ENCODE measurements at places on chromosomes 13 and 19. TPM values are rescaled to one million over a fixed set of nuclear protein-coding genes. Genes with fewer than 3 reads are reported as not detected.

DNA sequence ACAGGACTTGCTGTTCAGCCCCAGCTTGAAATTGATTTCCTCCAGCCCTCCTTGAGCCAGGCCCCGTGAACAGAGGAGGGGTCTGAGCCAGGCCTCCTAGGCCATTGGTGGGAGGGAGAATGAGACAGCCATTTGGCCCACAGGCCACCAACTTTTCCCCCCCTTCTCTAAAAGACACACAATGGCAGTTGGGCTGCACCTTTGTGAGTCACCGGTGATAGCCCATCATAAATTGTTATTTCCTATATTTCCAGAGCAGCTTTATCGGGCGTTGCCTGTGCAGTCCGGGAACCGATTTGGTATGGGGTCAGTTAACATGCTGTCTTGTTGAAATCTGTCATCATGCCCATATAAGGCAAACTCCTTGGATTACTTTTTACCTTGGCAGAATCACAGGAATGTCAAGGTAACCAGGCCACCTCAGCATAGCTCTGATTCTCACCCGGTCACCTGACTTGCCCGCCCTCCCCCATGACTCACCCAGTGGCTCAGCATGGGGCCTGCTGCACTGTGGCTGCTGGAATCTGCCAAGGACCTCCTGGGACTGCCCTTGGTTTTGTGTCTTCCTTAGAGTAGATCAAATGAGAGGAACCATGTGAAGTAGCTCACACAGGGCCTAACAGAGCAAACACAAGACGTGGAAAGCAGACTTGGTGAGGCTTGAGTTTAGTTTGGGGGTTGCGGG, 36.1 kb downstream of the ACTN4 start:
- H3K27me3 ChIP-seq = no peaks in the 10 kb centered on the region
- H3K4me3 ChIP-seq = no peak overlapping the region
- no peaks in the 10 kb centered on the region for H3K36me3 ChIP-seq
- peak overlapping the region; percentile 98 for H3K27ac ChIP-seq

- H3K4me1 ChIP-seq = no peaks in the 10 kb centered on the region
- peak; percentile 64 for DNase-seq
- peaks cover 52% of the 10 kb centered on the region for H3K27me3 ChIP-seq
- H3K36me3 ChIP-seq = no peaks in the 10 kb centered on the region
- no peak overlapping the region for H3K27ac ChIP-seq
- H3K4me3 ChIP-seq = no peak overlapping the region
Observed at GRCh38 chr19:35533822-35534392, 651 bp downstream of the GAPDHS start.

- DNase-seq = no peak
- no peaks in the 10 kb centered on the region for H3K27me3 ChIP-seq
- no peak overlapping the region for H3K27ac ChIP-seq
- H3K36me3 ChIP-seq = no peaks in the 10 kb centered on the region
Observed at GRCh38 chr13:23289917-23290357, 109.2 kb downstream of the SGCG start.

DNA sequence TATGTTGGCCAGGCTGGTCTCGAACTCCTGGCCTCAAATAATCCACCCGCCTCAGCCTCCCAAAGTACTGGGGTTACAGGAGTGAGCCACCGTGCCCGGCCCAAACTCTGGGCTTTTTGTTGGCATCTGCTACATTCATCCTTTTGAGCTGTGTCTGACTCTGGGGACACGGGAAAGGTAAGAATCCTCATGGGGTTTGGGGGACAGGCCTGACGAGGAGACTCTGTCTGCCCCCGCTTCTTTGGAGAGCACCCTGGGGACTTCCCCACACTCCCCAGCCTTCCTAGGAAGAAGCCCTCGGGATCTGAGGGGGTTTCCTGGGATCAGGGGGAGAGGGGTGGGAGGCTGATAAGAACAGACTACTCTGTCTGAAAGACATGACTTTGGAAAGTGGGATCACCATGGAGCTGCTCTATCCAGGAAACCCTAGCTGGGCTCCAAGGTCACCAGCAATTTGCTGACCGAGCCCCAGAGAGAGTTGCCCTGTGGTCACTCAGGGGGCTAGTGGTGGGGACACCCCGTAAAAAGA, 8.1 kb upstream of the FCER2 start:
- no peak overlapping the region for H3K27ac ChIP-seq
- no peak overlapping the region for H3K4me3 ChIP-seq
- no peaks in the 10 kb centered on the region for H3K27me3 ChIP-seq
- no peak for DNase-seq
- H3K4me1 ChIP-seq = no peaks in the 10 kb centered on the region

NLRP11 gene
- total RNA-seq = not detected

DNA sequence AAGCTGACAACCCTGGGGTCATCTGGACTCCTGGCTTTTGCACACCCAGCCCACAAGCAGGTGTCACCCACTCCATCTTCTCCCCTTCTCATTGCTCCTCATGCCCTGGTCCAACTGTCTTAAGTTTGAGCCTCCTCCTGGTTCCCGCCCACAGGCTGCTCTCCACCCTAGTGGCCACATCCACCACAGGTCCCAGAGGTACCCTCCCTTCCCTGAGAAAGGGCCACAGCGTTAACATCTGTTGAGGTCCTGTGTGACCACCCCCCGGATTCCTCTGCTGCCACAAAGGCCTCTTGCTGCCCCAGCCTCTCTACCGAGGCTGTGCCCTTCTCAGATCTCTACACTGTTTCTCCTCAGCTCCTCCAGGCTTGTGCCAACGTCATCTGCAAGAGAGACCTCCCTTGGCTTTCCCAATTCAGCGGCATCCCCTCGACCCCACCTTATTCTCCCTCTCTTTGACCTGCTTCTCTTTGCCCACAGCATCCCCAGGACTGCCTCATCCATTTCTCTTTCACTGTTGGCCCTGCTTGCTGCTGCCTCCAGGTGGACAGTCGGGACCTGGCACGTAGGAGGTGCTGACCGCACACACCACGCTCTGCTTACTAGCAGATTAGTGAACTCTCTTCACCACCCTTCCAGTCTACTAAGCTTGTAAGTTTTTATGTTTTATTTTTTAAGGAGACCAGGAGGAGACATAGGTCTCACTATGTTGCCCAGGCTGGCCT, 33.3 kb downstream of the SUGP2 start:
- H3K4me3 ChIP-seq = no peak overlapping the region
- no peaks in the 10 kb centered on the region for H3K27me3 ChIP-seq
- peaks cover 91% of the 10 kb centered on the region for H3K36me3 ChIP-seq
- DNase-seq = no peak
- no peaks in the 10 kb centered on the region for H3K4me1 ChIP-seq

DNA sequence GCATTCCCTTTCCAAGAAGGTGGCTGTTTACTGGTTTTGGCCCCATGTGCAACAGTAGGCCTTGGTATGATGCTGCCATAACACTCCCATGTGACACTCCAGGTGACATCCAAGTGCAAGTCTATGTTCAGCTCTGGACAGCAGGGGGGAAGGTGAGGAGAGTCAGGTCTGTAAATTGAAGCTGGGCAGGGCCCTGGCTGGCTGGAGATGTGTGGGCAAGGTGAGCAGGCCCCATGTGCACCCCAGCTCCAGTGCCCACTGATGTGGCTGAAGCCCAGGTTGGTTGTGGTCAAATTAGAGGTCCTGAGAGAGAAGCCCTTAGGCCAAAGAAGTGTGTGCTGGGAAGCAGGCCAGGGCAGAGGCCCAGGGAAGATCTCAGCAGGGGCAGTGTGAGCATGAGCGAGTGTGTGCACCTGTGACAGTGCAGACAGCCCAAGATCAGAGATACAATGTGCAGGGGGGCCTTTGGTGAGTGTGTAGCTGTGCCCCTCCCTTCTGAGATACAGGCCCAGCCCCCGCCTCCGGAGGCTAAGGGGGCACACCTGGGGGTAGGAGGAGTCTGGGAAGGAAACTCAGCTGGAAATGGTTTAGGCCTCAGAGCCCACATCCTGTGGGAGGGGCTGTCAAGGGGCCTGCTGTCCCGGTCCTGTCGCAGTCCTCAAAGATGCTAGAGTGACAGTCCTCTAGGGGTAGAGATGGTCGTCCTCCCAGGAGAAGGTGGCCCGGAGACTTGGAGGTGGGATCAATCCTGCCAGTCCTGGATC, 18.6 kb downstream of the DEDD2 start:
- H3K36me3 ChIP-seq = peaks cover 60% of the 10 kb centered on the region
- no peak for DNase-seq
- H3K4me1 ChIP-seq = no peaks in the 10 kb centered on the region
- no peak overlapping the region for H3K27ac ChIP-seq
- H3K27me3 ChIP-seq = no peaks in the 10 kb centered on the region

- H3K4me3 ChIP-seq = no peak overlapping the region
- H3K4me1 ChIP-seq = peaks cover 3% of the 10 kb centered on the region
- H3K36me3 ChIP-seq = no peaks in the 10 kb centered on the region
- H3K27ac ChIP-seq = no peak overlapping the region
Observed at GRCh38 chr13:113544896-113545295, 39.7 kb upstream of the TFDP1 start.

COL5A3 gene
- 3.7 TPM for total RNA-seq

GRCh38 chr19:44745341-44745831, 3.1 kb upstream of the BCL3 start:
- H3K4me1 ChIP-seq = peaks cover 42% of the 10 kb centered on the region
- H3K36me3 ChIP-seq = peaks cover 10% of the 10 kb centered on the region
- peak; percentile 85 for DNase-seq
- H3K4me3 ChIP-seq = no peak overlapping the region
- peak overlapping the region; percentile 72 for H3K27ac ChIP-seq

DNA sequence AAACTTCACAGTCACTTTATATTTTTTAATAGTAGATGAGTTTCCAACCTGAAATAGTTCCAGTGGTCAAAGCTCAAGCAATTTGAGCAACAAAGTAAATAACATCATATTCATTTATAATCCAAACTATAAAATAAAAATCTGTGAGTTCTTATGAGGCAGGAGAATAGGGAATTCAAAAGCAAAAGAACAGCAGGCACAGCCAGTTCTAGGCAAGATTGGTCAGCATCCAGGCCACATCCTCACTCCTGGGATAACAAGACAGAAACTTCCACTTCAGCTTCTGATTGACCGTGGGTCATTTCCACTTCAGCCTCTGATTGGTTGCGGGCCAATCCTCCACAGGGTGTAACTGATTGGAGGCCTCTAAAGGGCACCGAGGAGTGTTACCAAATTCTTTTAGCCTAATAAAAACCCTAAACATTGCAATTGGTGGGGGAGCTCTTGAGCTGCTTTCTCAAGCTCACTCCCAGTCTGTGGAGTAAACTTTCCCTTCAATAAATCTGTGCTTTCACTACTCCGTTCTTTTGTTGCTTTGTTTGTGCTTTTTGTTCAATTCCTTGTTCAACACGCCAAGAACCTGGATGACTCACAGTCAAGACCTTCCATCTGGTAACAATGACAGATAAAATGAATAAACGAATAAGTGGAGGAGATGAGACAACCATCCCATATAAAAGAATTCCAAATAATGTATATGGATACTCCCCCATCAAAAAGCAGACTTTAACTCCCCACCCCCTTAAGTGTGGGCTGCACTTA, 42.6 kb upstream of the AMER2 start:
- no peak overlapping the region for H3K27ac ChIP-seq
- H3K36me3 ChIP-seq = no peaks in the 10 kb centered on the region
- no peaks in the 10 kb centered on the region for H3K27me3 ChIP-seq

GRCh38 chr13:84774111-84774510, 891.8 kb upstream of the SLITRK1 start:
- DNase-seq = no peak
- no peak overlapping the region for H3K4me3 ChIP-seq
- no peaks in the 10 kb centered on the region for H3K27me3 ChIP-seq
- H3K36me3 ChIP-seq = no peaks in the 10 kb centered on the region
- H3K27ac ChIP-seq = no peak overlapping the region
- no peaks in the 10 kb centered on the region for H3K4me1 ChIP-seq

GRCh38 chr19:28213470-28214082, 999.4 kb downstream of the UQCRFS1 start:
- no peaks in the 10 kb centered on the region for H3K4me1 ChIP-seq
- H3K27ac ChIP-seq = no peak overlapping the region
- H3K27me3 ChIP-seq = no peaks in the 10 kb centered on the region
- H3K36me3 ChIP-seq = no peaks in the 10 kb centered on the region

EDNRB gene
- total RNA-seq = 12.4 TPM

DNA sequence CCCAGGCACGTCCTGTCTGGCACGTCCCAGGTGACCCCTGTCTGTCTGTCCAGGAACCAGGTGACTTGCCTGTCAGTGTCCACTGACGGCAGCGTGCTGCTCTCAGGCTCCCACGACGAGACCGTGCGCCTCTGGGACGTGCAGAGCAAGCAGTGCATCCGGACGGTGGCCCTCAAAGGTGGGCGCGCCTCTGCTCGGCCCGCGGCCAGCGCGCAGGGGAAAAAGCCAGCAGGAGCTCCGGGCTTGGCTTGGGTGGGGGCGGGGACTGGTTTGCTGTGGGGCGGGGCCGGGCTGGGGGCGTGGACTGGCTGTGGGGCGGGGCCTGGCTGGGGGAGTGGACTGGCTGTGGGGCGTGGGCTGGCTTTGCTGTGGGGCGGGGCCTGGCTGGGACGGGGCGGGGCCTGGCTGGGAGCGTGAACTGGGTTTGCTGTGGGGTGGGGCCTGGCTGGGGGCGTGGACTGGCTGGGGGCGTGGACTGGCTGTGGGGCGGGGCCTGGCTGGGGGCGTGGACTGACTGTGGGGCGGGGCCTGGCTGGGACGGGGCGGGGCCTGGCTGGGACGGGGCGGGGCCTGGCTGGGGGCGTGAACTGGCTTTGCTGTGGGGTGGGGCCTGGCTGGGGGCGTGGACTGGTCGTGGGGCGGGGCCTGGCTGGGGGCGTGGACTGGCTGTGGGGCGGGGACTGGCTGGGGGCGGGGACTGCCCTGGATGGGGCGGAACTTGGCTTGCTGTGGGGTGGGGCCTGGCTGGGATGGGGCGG, 7.2 kb downstream of the WDR18 start:
- H3K4me3 ChIP-seq = no peak overlapping the region
- H3K4me1 ChIP-seq = no peaks in the 10 kb centered on the region
- DNase-seq = peak; percentile 57

DNA sequence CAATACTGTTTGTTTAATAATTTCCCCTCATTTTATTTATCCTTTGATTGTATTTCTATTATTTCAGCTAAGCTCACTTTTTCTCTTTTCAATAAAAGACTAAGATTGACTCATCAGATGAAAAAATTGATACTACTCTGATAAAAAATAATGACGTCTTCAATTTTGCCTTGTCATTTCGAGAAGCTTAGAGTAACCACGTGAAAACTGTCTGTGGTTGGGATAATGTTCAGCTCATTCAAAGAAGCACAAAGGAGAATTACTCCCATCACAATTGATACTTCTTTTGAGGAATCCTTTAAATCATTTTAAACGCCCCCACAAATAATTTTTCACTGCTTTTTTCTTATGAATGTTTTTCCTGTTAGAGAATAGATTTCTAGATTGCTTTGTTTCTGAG, 318.7 kb upstream of the SLITRK1 start:
- no peak for DNase-seq
- no peaks in the 10 kb centered on the region for H3K36me3 ChIP-seq
- H3K4me1 ChIP-seq = no peaks in the 10 kb centered on the region
- no peaks in the 10 kb centered on the region for H3K27me3 ChIP-seq
- no peak overlapping the region for H3K27ac ChIP-seq

ATP8B3 gene
- 0.18 TPM for total RNA-seq

DNA sequence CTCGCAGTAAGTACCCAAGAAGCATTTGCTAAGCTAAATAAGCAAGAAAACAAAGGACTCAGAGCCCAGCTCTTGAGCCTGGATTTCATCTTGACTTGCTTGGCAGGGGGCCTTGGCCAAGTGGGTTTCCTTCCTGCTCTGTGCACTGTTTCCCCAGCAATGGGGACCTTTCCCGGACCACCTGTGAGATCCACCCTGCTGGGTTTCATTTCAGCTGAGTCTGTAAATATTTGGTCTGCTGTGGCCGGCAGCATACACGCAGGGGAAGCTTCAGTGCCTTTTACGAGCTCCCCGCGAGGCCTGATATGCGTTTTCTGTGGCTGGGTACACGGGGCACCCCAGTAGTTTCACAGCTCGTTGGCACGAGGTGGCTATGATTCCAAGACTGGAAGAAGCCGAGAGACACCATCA, 12.4 kb upstream of the TINCR start:
- no peaks in the 10 kb centered on the region for H3K27me3 ChIP-seq
- H3K4me3 ChIP-seq = no peak overlapping the region
- no peak for DNase-seq
- peaks cover under 1% of the 10 kb centered on the region for H3K4me1 ChIP-seq
- H3K27ac ChIP-seq = no peak overlapping the region
- peaks cover 28% of the 10 kb centered on the region for H3K36me3 ChIP-seq

PSG2 gene
- not detected for total RNA-seq

BBC3 gene
- total RNA-seq = 2.7 TPM
